ENCODE measurements at places on chromosomes 2 and 18.

GRCh38 chr2:137924019-137924418, 40.3 kb upstream of the HNMT start:
- DNase-seq = no peak

- DNase-seq = no peak
Measured at GRCh38 chr2:45895241-45895861, 243.9 kb downstream of the PRKCE start.

DNA sequence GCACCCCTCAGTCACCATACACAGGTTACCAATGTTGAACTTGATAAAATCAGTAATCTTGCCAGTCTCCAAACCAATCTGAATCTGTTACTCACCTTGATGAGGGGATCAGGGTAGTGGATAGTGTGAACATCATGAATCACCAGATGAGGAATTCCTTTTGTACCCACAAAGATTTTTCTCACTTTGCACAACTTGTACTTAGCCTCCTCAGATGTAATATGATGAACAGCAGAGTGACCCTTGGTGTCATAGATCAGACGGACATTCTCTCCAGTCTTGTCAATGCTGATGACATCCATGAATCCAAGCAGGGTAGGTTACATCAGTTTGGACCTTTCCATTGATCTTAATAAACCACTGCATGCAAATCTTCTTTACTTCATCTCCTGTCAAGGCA, 54.7 kb downstream of the MDH1 start:
- no peak for DNase-seq

DNA sequence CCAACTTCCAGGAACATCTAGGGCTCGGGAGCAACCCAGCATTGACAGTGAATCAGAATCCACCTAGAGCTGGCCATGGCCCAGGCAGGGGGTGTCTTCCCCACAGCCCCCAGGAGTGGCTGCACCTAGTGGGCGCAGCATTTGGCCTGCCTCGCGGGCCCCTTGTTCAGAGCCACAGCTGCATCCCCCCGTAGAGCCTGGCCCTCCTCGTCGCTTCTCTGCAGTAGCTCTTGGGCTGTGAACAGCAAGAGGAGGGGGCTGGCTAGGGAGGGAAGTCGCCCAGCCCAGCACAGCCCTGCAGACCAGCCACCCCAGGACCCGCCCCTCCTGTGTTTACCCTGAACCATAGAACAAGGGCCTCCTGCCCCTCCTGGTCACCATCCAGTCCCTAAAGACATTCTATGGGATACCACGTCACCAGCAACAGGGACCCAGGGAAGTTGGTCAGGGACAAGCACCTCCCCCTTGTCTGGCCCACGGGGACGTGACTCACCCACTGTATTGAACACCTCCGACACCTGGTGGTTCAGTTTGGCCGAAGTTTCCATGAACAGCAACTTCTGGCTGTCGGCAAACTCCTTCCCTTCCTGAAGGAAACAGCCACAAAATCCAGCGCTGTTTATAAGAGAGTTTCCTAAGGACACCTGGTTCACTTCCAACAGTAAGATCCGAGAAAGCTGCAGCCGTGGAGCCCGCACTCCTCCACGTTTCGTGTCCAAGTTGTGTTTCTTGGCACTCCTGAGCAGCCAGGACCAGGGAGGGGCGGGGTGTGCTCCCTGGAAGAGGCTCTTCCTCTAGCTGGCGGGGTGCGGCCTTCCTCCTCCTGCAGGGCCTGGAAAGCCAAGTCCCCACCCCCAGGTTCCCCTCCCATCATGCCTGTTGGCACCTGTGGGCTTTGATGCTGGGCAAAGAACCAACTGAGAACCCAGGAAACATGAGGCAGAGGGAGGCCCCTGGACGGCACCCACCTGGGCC, 8.8 kb downstream of the PRLH start:
- DNase-seq = no peak

GRCh38 chr2:225865468-225865867, 466.0 kb downstream of the NYAP2 start:
- no peak for DNase-seq

DNA sequence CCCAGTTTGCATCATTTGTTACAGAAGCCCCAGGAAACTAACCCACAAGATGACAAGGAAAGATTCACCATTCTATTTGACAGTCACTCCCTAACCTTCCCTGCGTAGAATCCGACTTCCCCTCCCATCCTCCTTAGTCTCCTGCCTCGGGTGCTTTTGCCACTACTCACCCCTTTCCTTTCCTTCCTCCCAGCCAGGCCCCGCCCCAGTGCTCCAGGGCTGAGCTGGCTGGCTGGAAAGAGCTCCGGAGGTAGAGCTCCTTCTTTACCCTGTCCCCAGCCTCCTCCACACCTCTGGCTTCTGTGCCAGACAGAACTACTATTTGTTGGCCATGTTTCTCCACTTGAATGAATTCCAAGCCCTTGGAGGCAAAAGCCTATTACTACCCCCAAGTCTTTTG, 317.6 kb upstream of the NCKAP5 start:
- DNase-seq = no peak

DNA sequence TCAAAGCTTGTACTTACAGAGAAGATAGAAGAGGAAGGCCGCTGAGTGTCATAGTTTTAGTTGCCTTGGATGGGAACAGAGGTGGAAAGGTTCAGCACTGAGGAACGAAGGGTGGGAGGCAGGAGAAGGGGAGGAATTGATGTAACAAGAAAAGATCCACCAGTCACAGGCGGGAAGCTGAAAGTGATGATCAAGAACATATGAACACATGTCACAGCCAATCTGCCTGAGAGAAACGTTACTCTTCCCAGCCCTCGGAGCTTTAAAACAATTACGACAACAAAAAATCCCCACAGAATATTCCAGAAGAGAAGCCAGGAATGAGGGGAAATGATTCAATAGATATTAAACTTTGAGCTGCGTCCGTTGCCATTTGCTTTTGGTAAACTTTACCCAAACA, 87.1 kb downstream of the TSHZ1 start:
- DNase-seq = no peak

DNA sequence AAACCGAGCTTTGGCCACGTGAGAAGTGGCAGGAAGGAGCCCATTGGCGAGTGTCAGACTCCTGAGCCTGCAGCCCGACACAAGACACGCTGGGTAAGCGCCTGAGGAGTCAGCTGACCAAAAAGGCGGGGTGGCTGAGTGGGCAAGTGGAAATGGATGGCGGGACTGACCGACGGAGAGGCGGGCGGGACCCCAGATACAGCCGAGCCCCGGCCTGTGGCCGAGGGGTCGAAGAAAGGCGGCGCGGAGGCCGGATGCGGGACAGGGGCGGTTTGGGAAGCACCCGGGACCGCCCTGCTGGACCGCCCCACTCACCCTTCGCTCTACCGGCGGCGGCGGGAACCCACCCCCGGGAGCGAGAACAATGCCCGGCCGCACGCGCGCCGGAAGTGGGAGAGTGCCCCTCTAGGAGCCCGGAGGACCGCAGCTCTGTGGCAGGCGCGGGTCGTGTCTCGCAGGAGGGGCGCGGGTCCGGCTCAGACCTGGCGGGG, 22.8 kb downstream of the ZSCAN30 start:
- DNase-seq = peak; percentile 86

DNA sequence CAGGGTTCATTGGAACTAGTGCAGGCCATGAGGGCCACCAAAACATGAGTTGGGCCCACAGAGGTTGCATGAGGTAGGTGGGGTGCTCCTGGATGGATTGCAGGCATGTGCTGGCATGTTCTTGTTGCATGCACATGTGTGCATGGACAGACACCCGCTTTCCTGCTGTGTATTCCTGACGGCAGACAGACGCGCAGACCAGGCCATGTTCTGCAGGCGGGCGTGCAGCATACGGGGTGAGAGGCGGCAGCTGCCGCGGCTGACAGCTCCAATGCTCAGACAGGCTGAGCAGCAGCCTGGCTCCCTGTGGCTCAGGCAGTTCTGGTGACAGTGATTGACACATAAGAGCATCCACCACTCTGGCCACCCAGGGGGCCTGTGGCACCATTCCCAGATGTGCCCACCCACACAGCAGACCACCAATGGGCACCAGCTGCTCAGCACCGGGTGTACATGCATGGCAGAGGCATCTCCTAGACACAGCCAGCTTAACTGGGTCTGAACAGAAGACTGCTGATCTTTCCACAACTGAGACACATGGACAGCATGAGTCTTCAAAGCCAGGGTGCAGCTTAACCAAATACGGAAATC, 21.2 kb downstream of the HS1BP3 start:
- no peak for DNase-seq

GRCh38 chr2:198268519-198268918, 464.1 kb downstream of the PLCL1 start:
- DNase-seq = no peak

DNA sequence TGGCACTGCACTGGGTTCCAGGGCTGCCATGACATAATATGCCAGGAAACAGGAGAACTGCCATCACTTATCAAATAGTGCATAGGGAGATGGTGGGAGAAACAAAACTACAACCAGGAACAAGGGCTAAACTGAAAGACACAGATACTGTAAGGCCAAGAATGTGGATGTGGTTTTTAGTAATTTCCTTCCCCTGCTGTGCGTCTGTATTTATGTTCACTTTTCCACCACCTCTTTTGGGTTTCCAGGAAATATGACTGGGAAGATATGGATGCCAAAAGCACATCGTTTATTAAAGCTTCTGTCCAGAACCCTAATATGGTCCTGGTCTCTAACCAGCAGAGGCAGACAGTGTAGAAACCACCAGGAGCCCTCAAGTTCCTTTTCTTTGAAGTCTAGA, 759.7 kb upstream of the FANCL start:
- DNase-seq = no peak

- DNase-seq = no peak
Measured at GRCh38 chr2:65974067-65974723, 460.7 kb upstream of the MEIS1 start.
